ENCODE measurements at places on chromosomes 1 and 21. TPM values are rescaled to one million over a fixed set of nuclear protein-coding genes. Genes with fewer than 3 reads are reported as not detected.

HSPB7 gene
- 42.6 TPM for total RNA-seq

GRIK1 gene
- 0.44 TPM for total RNA-seq

RAB42 gene
- total RNA-seq, result 0.87 TPM

CELA2B gene
- total RNA-seq, result not detected

MIXL1 gene
- total RNA-seq, result not detected

REN gene
- not detected for total RNA-seq

FAM72B gene
- 1.3 TPM for total RNA-seq

KCNAB2 gene
- 8.4 TPM for total RNA-seq

LGALS8 gene
- total RNA-seq, result 62.0 TPM

PIGR gene
- not detected for total RNA-seq

ZDHHC18 gene
- 13.5 TPM for total RNA-seq

DNA sequence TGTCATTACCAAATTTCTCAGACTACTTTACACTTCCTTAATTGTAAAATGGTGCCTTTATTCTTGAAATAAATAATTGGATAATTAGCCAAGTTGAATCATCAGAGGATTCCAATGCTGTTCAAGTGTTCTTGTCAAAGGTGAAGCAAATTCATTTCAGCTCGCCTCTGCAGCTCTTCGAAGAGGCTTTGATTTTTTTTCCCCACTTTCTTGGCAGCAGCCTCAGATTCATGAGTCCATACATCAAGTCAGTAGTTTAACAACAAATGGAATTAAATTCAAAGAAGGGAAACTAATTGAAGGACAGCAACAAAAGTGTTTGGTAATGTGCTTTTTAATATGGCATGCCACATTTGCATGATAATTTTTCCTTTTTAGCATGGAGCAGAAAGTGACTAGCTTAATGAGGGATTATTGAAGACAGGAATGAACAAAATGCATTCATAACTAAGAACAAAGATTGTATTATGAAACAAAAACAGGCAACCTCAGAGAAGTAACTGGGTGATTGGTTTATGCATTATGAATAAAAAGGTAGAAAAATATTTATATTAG lies 239.0 kb downstream of the USH2A start:
- no peak for DNase-seq

- no peak for DNase-seq
These were observed 3.7 kb downstream of the OPRD1 start for GRCh38 chr1:28815533-28816185.

DNA sequence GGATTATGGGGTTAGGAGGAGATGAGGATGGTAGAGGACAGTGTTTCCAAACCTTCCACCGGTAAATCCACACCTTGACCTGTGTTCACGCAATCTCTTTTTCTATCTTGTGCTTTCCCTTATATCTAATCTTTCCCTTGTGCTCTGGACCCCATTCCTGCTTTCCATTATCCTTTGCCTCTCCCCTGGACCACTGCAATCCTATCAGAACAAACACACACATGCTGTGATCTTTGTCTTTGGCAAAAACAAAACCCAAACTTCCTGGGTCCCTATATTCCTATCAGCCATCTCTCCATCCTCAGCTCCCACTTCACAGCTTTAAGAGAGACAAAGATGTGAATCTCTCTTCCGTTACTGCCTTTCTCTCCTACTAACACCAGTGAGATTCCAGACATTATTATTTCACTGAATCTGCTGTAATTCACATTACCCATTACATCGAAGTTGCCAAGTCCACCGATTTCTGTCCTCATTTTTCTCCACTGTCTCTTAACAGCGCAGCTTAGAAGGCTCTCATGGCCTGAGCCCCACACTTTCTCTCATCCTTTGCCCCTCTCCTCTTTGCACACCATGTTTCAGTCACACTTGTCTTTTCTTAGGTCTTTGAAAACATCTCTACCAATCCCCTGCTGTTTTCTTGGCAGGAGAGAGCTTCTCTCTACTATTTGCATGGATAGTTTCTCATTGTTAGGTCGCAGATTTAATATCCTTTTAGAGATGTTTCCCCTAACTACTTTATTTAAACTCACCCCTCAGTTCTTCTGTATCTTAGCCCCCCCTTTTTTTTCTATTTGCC lies 230.0 kb upstream of the B3GALT2 start:
- no peak for DNase-seq

- DNase-seq, result no peak
These were observed 752.1 kb downstream of the LTN1 start for GRCh38 chr21:28240586-28240985.

DNA sequence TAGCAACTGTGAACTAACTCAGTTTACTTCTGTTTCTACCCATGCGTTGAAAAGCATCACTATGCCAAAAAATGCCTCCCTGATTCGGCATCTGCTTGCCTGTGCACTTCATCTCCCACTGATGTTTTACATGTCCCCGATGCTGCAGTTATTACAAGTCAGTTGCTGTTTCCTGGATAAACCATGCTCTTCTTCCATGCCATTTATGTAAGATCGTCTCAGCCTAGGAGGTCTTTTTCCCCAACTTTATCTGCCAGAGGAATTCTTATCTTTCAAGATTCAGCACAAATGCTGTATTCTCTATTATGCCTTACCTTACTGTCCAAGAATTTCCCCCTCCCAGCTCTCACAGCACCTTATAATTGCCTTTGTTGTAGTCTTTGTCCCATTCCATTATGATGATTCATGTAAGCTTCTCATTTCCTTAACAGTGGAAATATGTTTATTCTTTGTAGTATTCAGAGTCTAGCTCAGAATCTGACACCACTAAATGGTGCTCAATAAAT lies 30.0 kb downstream of the PRKACB start:
- no peak for DNase-seq

GRCh38 chr1:27153927-27154358 lies 982 bp downstream of the SLC9A1 start:
- DNase-seq, result no peak

DNA sequence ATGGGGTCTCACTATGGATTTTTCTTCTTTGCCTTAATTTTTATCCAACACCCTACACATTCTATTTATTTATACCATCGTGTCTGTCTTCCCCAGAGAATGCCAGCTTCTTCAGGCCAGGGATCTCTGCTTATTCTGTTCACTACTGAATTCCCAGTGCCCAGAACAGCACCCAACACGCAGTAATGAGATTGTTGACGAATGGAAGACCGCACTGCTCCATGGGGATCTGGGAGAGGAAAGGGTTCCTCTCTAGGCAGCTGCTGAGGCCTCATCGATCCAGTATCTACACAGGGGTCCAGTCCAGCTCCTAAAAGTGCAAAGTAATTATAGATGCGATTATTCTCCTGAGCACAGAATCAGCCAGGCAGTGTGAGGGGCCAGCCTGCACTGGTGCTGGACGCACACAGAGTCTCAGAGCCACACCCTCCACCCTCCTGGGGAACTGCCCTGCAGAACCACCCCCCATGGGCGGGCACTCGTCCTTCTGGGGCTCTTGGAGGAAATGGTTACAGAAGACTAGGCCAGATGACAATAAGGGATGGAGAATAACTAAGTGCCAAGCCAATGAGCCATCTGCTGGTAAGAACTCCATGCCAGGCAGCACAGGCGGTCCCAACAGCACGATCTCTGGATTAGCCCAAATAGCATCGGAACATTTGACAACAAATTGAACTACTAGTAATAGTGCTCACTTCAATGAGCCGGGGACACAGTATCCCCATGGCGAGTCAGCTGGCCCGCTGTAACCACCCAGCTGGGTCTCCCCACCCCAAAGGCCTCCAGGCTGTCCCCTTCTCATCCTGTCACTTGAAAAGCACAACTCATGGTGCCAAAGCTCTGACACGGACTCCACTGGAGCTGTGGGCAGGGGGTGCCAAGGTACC lies 1.7 kb upstream of the PDE9A start:
- DNase-seq, result no peak

GRCh38 chr1:112445596-112445995 lies 49.6 kb downstream of the CTTNBP2NL start:
- DNase-seq, result no peak

GRCh38 chr1:229563701-229564100 lies 5.2 kb upstream of the ABCB10 start:
- DNase-seq, result no peak

GRCh38 chr1:110675060-110675791 lies 486 bp upstream of the KCNA3 start:
- no peak for DNase-seq

DNA sequence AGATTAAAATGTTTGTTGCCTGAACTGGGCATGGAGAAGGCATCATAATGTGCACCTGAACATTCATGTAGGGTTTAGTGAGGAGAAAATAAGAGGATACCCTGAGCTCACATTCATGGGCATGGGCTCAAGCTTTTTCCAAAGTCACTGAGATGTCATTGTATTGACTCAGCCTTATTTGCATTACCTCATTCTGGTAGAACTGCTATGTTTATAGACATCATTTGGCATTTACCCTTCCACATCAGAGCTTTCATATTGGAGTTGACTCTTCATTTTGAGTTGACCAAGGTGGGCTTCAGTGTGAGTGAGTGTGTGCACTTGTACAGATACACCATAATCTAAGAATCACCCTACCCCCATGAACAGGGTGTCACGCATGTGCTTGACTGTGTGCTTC lies 143.2 kb downstream of the PBX1 start:
- DNase-seq, result no peak

DNA sequence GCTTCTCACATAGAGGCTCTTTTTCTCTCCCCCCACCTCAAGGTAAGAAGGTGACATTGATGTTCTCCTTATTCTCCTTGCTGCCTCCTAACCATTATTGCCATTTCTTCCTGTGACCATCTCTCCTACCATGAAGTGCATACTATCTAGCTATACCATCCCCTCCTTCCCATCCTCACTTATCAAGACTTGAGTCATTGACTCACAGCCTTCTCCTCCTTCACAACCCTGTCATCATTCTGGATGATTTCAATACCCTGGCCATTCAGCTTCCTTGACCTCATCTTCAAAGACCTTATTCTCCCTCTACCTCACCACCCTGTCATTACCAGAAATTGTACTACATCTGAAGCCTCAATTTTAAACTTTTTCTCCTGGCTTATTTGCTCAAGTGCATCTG lies 10.9 kb upstream of the HIPK1 start:
- DNase-seq, result no peak

GRCh38 chr1:235950318-235950717 lies 83.6 kb upstream of the LYST start:
- no peak for DNase-seq

DNA sequence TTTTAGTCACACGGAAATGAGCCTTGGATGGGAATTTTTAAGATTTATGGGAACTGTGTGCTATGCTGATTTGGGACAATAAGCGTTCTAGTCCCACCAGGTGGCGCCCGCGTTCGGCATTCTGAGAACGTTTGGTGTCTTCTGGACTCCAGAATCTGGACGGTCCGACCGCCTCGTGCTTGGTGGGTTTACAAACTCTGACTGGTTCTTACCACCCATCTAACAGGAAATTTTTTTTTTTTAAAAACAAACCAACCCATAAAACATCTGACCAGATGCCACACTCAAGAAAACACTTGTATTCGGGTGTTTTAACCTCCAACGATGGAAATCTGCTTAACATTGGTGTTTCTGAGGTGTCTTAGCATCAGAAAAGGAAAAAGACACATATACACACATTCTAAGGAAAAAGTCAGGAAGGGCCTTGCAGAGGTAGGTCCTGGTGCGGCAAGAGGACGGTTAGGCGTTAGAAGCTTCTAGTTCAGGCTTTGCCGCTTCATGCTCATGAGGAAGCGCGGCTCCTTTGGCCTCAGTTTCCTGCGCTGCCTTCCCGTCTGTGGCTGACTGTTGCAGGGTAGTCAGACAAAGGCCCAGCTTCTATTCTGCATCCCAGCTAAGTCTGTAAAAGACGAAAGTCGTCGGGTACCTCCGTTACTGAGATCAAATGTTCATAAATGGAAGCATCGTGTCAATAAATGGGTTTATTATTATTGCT lies 814 bp upstream of the DYRK3 start:
- peak; percentile 91 for DNase-seq

DNA sequence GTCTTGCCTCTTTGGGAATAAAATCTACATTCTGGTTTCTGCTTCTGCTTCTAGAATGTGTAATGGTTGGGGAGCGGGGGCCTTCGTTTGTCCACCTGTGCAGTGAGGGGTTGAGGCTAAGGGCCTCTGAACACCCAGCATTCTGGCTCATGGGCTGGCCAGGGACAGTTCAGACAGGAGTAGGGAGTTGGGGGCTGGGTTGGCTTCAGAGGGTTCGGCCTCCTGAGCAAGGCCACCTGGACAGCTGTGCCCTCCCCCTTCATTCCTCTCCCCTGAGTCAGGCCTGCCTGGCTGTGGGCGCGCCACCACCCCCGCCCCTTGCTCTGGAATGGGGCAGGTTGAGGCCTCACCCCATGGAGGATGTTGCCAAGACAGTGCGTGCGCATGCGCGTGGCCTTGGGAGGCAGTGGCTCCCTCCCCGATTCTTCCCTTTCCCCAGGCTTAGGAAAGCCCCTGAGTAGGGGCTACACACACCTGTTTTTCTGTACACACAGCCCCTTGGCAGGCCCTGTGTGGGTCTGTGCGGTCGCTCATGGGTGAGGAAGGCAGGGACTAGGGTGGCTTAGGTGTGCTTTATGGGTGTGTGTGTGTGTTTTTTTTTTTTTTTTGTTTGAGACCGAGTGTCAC lies 57.0 kb downstream of the YARS1 start:
- no peak for DNase-seq

DNA sequence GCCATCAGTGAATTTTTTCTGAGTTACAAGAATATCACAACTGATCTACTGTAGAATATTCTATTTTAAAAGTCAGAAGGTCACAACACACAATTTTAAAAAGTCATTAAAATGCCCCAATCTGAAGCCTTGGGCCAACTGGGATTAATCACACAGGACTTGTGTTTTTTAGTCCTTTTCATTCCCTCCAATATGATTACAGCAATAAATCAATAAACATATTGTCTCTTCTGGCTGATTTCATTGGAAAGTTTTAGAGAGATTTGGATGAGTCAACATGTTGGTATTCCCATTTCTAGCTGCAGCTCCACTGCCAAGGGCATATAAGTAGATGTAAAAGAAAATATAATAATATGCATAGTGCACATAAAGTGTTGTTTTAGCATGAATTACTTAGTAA lies 85.8 kb downstream of the NIBAN1 start:
- DNase-seq, result no peak

GRCh38 chr1:233843525-233844204 lies 60.8 kb upstream of the SLC35F3 start:
- no peak for DNase-seq

DNA sequence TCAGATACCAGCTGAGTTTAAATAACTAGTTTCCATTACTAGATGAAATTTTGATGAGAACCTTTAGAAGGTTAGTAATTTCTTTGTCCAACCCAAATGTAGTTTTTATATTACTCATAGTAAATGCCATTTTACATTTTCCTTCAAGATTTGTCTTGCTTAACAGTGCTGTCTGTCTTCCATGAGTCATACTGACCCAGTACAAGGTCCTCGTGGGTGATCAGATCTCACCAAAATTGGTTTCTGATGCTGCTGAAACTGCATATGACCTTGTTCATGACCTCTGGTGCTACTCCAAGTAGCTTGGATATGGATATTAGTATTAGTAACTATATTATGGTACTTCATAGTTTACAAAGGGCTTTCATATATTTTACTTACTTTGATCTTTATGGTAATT lies 207.1 kb downstream of the RYR2 start:
- DNase-seq, result no peak

DNA sequence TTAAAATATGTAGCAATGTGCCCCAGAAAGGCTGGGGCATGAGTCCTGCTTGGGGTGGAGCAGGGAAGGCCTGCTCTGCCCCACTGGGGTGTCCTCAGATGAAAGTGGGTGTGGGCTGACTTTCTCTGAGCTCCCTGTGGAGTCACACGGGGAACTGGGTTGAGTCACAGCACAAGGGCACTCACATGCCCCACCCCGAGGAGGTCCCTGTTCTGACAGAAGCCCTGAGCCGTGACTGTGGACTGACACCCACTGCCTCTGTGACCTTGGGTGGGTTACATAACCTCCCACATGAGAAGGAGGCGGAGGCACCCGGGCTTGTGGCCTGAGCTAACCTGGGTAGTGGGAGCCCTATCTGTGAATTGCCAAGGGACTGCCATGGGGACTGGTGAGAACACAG lies 52.5 kb upstream of the TINAGL1 start:
- peak; percentile 35 for DNase-seq
